ENCODE measurements at places on chromosomes 3 and 15.

DNA sequence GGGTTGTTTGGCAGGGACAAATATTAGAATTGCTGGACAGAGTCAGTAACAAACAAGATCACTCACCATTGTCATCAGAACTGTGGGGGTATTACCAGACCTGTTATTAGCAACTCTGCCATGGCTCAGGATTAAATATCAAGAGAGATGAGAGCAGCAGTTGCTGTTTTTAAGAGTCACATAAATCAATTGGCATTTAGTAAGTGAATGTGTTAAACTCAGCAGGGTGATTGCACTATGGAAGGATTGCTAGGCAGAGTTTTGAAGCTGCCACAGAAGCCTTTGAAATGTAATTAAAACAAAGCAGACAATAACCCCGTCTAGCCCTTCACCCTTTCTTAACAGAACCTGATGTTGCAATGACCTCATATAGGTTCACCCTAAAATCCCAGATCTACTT lies 238.8 kb downstream of the GAP43 start:
- no peak for DNase-seq

DNA sequence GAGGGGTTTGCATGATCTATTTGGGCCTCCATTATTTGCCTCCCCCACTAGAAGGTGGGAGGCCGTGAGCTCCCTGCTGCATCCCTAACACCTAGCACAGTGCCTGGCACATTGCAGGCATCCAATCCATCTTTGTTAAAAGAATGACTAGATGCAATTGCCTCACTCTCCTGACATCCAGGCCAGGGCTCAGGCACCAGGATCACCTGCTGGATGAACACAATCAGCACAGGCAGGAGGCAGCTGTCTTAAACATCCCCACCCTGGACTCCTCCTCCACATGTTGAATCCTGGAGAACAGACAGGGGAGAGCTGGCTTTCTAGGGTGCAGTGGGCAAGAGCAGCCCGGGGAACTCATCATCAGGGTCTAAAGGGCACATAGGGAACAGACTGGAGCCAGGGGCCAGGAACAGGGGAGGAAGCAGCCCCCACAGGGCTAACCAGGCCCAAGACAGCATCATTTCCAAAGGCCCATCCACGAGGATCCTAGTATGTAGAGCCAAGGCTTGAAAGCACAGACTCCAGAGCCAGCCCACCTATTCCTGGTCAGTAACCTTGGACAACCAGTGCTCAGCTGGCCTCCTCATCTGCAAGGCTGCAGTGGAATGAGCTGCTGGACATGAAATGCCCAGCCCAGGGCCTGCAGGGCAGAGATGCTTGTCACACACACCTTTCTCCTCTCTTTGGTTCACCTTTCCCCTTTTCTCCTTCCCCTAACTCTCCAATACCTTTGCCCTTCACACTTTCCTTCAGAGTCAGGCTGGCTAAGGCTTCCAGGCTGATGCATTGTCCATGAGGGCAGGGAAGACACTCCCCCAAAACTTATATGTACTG lies 254.4 kb upstream of the TLE3 start:
- no peak for DNase-seq

- no peak for DNase-seq
These were observed 51.8 kb upstream of the CCDC54 start for GRCh38 chr3:107325446-107325845.

GRCh38 chr15:99963096-99963825 lies 230.0 kb upstream of the LYSMD4 start:
- no peak for DNase-seq

- no peak for DNase-seq
These were observed 32.7 kb downstream of the EFHB start for GRCh38 chr3:19901337-19901736.

DNA sequence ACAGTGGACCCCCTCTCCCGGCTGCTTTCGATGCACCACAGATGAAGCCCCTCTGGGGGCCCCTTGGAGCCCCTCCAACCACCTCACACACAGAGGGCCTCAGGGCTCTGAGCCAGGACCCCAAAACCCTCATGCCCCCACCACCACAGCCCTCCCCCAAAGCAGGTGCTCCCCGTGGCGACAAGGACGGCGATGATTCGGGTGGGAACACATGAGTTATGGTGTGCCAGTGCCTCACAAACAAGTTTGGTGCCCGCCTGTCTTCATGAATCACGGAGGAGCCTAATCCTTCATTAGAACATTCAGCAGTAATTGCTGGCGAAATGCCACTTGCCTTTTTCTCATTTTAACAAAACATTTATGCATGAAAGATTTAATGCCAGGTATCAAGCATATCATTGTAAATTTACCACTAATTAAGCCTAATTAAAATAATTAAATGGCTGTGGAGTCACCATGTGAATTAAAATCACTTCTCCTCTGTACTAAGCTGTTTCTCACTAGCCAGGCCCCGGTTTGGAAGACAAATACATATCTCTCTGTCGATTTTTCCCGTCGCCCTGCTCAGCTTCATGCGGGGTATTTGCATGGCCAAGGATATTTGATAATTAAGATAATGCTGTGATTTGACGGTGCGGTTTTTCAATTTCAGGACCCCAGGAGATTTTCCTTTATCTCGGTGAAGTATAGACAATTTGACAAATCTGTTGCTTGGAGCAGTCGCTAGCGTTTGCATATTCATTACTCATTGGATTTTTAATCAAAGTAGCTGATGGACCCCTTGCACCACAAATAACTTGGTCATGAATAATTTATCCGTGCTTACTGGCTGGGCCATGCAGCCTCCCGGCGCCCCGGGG lies 157.0 kb downstream of the TLE3 start:
- no peak for DNase-seq

DNA sequence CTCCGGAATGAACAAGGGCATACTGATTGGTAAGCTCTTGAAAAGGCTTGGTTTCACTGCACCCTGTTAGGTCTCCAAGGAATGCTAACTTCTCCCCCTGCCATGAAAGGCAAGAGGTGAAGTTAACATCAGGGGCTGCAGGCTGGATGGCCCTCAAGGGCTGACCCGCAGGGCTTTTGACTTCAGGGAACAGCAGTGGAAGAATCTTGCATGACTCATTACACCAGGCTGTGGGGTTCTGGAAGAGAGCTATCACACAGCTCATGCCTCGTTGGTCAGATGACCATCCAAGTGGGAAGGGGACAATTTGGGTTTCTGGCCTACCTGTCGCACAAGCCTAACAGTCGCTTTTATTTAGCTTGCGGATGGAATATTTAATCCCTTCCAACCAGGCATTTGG lies 23.6 kb upstream of the ATG7 start:
- DNase-seq: no peak

- DNase-seq: no peak
These were observed 207.0 kb upstream of the DCBLD2 start for GRCh38 chr3:99108508-99108907.

- no peak for DNase-seq
These were observed 25.6 kb downstream of the GYG1 start for GRCh38 chr3:149016669-149017541.

DNA sequence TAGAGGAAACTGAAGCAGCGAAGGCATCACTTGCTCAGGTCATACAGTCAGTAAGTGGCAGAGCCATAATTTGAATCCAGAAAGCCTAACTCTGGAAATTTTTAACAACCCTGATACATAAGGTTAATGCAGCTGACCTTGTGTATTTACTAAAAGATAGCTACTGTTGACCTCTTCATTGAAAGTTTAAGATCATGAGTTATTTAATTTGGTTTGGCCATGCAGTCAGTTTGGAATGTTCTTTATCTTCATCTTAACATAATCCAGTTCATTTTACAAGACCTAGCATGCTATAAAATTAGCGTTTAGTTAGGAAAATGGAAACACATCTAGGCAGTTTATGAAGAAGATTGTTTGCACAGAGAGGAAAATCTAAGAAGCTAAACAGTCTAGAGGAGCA lies 240.9 kb downstream of the RBMS3 start:
- no peak for DNase-seq

DNA sequence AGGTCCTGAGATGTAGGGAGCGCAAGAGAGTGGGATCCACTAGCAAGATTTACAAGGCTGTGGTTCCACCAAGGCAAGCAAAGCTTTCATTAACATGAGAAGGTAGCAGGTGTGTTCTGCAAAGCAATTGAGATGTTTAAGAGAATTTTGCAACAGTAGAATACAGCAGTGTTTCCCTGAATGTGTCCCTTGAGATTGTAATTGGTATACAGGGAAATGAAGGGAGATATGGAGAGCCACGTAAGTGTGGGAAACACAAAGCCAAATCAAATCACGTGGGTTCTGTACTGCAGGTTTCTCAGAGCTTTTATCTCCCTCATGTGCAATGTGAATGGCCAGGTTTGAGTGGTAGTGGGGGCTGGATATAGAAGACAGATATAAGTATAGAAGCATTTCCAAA lies 67.3 kb downstream of the ATG7 start:
- no peak for DNase-seq

- DNase-seq: no peak
These were observed 81.5 kb downstream of the TJP1 start for GRCh38 chr15:29740692-29741311.

- no peak for DNase-seq
These were observed 81.4 kb downstream of the XRN1 start for GRCh38 chr3:142366434-142366833.

GRCh38 chr15:44450172-44450571 lies 22.7 kb downstream of the CTDSPL2 start:
- DNase-seq: no peak

Data from H9 (cell line).